ENCODE measurements at places on chromosomes 6 and 20.

GRCh38 chr6:42264852-42265390 is 47.3 kb upstream of the MRPS10 start:
- DNase-seq: no peak

GRCh38 chr6:156652231-156652750 is 124.9 kb upstream of the ARID1B start:
- no peak for DNase-seq

DNA sequence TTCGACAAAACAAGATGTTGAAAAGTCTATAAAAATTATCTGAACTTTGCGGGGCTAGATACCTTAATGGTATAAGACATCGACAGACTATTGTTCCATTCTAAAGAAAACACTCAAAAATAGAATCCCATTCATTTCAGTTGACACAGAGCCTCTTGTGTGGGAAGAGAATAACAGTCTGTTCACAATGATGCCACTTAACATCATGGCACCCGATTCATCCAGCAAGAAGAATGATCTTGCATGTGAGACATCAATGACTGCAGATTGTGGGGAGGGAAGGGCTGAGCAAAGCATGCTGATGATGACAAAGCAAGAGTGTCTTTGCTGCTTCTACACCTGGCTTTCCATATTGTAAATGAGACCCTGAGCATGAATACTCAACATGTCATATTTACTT is 49.7 kb upstream of the ARMH2 start:
- no peak for DNase-seq

GRCh38 chr6:29720863-29721262 is 2.4 kb upstream of the HLA-F start:
- DNase-seq: no peak

- no peak for DNase-seq
Observed at GRCh38 chr20:24692446-24693200, 223.2 kb downstream of the SYNDIG1 start.

DNA sequence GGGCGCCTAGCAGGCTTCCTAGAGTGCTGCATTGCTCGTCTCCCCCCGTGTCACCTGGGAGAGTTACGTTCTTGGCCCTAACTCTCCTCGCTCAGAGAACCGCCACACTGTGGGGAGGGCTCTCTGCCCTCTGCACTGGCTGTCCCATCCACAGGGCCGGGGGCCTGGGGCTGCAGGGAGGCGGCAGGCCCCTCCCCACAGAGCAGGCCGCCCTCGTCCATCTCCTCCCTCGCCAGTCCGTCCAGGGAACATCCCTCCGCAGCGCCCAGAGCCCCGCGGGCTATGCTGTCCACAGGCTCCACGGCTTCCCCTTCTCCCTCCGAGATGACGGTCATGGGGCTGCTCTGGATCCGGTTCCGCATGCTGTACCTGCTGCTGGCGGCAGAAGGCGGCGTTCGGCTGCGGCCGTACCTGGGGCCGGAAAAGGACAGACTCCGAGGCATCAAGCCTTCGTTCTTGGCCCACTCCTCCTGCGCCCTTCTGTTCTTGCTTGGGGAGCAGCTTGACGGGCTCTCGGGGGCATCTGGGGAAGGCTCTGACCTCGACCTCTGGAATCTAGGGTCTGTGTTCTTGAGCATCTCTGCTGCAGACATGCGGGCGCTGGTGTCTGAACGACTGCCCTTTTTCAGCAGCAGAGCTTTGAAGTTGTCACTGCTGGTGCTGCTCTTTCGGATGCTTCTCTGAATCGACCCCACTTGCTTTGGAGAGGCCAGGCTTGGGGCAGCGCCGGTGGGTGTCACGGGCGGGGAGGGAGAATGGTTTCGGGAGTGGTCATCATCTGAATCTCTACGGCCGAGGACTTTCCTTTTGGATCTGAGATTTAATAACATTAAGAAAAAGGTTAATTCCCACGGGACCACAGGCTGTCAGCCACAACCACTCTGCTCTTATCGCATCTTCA is 20.2 kb downstream of the HEBP2 start:
- no peak for DNase-seq

DNA sequence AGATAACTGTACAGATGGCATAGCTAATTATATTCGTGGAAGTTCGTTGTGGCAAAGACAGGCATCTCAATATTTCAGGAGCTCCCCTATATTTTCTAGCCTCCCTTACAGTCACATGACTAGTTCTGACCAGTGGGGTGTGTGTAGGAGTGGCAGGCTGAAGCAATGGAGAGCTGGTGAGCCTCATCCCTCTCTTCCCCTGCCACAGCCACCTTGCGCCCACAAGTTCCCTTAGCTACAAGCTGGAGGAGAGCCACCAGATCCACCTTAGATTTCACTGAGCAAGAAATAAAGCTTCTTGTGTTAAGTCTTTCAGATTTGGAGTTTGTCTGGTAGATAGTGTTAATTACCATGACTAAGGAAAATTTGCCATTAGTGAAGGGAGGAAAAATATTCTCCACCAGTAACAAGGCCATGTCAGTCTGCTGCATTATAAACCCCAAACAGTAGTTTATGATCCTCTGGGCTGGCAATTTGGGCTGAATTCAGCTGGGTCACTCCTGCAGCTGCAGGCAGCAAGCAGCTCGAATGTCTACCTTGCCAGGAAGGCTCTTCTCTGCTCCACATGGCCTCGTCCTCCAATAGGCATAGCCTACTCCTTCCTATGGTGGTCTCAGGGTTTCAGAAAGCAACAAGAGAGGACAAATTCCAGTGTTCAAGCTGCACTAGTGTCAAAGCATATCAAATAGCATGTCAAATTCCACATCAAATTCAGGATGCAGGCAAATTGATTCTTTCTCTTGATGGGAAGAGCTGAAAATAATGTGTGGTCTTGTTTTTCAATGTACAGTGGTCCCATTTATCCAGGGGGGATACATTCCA is 7.4 kb upstream of the RBCK1 start:
- peak; percentile 25 for DNase-seq

- DNase-seq: no peak
Observed at GRCh38 chr6:120122401-120122800, 772.8 kb upstream of the MAN1A1 start.

DNA sequence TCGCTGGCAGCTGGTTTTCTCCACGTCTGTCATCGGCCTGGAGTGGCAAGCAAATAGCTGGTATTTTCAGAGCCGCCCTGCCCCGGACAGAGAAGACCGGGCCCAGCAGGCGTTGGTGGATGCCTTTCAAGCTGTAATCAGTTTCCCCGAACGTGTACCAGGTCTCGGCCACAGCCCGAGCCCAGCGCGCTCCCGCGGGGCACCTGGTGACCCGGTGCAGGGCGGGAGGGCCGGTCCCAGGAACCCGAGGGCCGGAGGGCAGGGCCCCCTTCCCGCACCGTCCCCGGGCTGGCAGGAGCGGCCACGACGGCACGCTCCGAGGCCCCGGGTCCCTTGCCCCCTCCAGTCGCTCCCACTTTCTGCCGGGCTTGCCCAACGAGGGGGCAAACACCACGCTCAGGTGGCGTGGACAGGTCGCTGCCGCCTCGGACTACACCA is 348 bp upstream of the PYGB start:
- no peak for DNase-seq

DNA sequence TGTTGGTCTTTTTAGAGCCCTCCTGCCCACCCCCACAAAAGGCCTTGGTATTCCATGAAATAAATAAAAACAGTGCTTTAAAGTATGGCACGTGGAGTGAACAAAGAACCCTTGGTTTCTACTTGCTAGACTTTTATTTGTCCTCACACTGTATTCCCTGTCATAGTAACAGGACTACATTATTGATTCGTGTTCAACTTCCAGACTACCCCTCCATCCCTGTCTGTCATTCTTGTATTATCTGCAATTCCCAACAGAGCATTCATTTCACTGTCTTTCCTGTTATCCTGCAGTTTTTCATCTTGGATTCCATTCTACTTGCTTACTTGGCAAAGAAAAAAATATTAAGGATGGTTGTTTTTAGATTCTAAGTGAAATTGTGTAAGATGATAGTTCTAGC is 307.4 kb upstream of the CNR1 start:
- DNase-seq: no peak

- DNase-seq: no peak
Observed at GRCh38 chr6:12585497-12585958, 131.0 kb upstream of the PHACTR1 start.

- no peak for DNase-seq
Observed at GRCh38 chr6:99338188-99338587, 11.3 kb downstream of the FAXC start.

DNA sequence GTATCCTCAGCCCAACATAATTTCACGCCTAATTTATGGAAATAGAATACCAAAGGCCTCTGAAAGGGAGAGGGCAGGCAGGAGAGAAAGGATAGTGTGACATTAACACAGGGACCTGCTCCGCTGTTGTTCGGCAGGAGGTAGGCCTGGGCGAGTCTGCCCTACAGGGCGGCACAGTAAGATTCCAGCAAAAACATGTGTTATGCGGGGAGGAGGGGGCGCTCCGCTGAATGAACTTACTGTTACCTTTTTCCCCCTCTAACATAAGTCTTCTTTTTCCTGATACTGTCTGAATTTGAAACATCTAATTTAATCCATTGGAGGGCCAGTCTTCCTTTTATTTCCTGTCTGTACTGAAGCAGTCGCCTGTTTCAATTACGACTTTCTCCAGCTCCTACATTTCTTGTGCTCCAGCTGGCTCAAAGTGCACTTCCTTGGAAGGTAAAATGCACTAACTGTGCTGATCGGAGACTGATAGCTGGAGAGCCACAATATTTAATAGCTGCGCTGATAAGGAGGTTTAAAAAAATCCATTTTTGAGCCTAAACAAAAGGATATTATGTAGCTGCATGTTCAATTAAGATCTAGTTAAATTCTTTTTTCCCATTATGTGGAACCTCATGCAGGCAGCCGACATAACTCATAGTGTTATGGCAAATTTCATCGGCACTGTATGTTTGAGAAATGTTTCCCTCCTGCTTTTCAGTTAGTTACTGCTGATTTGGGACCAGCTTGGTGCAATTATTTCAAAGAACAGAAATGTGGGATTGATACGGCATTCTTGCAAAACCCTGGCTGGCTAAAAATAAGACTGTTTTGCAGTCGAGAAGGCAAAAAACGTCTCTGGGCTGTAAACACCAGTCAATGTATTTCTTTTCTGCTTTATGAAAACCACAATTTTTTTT is 193.0 kb downstream of the FOXC1 start:
- no peak for DNase-seq

DNA sequence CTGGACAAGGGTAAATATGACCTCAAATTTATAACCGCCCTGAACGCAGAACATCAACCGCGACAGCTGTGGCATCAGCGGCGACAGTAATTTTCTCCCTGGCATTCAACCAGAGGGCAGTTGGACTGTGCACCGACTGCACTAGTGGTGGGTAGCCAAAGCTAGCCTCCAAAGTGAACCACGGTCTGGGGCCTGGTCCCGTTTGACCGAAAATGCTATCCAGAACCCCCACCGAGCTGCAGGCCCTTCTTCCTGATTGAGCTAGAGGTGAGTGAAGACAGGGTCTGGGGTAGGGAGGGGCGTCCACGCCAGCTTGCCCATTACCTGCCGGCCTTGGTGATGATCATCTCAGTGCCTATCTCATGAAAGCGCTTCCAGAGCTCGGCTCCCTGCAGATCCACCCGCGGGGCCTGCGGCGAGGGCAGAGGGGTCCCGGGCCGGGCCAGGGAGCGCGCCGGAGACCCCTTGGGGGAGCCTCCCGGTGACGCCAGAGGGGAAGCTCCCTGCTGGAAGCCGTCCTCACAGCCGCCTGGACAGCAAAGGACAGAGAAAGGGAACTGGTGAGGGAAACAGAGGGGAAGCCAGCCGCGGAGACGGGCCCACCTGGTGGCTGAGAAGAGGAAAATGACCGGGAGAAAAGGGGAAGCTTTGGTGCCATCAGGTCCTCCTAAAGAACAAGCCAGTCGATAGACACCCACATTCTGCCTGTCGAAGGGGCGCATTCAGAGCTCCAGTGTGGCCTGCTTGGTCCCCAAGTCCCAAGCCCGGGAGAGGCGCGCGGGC is 2.0 kb downstream of the TBX18 start:
- no peak for DNase-seq

GRCh38 chr20:10539818-10540553 is 104.9 kb downstream of the SLX4IP start:
- no peak for DNase-seq
